ENCODE measurements at places on chromosomes 6 and 20.

GRCh38 chr20:25360631-25361286, 29.9 kb downstream of the ABHD12 start:
- no peak for DNase-seq

DNA sequence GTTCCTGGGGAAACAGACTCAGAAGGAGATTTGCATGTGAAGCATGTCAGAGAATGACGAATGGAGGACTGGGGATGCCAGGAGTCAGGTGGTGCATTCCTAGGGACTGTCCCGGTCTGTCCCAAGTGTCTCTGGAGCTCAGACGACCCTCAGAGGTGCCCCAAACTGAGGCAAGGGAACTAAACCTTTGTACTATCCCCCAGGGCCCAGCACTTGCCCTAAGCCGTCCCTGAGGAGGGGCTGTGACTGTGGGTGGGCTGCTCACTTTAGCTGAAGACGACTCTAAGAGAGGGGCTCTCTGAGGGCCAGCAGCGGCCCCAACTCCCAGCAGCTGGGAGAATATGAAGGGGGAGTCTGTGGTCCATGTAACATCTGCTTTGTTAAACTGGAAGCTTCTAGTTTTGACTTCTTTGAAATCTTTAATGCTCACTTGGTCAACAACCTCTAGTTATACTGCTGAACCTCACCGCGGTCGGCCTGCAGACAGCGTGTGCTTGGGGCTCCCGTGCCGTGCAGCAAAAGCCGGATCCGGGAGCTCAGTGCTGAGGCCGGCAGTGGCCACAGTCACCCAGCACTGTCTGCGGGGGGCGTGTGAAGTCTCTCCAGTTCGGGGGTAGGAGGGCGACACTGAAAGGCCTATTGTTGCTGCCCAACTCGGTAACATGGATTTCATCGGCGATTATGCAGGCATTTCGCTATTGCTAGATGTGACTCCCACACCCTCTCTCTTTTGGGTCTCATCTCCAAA, 34.2 kb downstream of the TUBB2B start:
- DNase-seq = no peak

DNA sequence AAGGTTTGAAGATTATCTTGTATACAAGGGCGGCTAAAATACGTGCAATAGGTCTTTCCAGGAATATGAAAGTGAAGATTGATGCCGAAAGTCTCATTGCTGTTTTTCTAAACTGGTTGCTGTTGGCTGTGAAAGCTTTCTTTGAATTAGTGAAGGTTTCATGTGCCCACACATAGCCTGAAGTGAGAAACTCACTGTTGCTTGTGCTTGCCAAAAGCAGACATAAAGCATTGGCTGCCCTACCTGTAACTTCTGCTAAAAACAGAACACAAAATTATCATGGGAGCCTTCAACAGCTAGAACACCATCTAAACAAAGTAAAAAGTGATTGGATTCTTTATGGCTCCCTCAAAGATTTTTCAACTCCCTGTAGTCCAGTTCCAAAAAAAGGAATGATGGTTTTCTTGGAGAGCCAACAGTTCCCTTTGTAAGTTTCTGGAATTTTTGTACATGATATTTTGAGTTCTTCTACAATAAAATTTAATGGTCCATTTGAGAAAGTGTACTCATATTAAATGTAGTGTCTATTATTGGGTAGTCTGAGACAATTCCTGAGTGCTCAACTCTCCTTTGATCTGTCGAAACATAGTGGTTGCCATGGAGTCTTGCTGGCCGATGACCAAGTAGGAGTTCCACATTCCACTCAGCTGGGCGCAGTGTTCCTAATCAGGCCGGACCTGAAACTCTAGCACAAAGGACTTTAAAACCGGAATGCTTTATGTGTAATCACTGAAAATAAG, 68.5 kb downstream of the PLEKHG1 start:
- DNase-seq = peak; percentile 14

- DNase-seq = peak; percentile 23
Measured at GRCh38 chr6:157841211-157841840, 18.3 kb downstream of the SNX9 start.

DNA sequence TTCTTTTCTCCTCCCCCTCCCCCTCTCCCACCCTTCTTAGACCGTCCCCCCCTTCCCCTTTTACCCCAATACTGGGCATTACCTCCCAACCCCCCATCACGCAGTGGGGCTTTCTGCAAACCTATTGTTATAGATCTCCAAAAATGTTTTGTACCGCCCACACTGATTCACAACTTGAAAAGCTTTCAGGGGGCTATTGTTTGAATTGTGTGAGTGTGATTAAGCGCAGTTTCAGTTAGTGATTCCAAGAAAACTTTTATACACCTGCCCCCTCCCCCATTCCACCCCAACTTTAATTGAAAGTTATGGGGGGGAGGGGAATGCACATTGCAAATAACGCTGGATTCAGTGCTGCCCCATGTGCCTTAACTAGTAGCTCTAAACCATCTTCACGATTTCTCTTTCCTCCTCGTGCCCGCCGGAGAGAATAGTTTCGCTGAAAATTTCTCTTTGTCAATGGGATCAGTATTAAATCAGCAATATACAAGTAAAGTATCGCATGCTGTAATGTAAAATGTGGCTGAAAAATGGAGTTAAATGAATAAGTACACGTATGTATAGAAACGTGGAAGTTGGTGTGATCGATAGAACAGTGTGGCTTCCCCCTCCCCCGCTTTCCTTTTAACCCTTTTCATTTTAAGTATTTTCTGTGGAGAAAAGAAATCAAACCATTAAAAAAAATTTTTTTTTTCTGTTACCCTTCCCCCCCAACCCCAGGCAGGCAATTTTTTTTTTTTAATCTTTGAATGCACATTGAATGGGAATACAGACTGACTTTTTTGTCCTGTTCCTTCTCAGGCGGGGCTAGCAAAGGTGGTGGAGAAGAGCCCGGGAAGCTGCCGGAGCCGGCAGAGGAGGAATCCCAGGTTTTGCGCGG, 632 bp downstream of the LIN28B start:
- peak; percentile 7 for DNase-seq

GRCh38 chr6:126075335-126076071, 89.2 kb downstream of the TRMT11 start:
- no peak for DNase-seq

GRCh38 chr20:52256454-52256853, 64.9 kb upstream of the ZFP64 start:
- DNase-seq = no peak

GRCh38 chr20:50920997-50921396, 10.2 kb downstream of the ADNP start:
- peak; percentile 31 for DNase-seq

GRCh38 chr20:60063739-60064380, 105.6 kb downstream of the CDH26 start:
- DNase-seq = no peak

DNA sequence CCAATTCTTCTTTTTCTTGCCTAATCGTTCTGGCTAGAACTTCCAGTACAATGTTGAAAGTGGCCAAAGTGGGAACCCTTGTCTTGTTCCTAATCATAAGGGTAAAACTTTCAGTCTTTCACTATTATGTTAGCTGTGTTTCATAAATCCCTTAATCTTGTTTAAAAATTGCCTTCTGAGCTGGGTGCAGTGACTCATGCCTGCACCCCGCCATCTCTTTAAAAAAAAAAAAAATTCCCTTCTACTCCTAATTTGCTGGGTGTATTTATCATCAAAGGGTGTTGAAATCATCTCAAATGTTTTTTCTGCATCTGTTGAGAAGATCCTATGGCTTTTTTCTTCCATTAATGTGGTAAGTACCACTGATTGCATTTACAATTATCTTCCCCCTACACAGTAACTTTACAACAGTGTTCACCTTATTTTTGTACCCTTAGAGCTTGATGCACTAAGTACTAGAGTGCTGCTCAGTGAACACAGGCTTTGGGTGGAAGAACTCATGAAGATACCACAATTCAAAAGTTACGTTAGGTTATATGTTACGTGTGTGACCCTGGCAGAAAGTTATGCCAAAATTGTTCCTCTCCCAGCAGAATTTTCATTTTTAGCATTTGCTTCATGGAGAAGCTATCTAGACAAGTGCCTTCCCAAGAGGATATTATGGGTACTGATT, 9.7 kb downstream of the SNRPB start:
- no peak for DNase-seq

DNA sequence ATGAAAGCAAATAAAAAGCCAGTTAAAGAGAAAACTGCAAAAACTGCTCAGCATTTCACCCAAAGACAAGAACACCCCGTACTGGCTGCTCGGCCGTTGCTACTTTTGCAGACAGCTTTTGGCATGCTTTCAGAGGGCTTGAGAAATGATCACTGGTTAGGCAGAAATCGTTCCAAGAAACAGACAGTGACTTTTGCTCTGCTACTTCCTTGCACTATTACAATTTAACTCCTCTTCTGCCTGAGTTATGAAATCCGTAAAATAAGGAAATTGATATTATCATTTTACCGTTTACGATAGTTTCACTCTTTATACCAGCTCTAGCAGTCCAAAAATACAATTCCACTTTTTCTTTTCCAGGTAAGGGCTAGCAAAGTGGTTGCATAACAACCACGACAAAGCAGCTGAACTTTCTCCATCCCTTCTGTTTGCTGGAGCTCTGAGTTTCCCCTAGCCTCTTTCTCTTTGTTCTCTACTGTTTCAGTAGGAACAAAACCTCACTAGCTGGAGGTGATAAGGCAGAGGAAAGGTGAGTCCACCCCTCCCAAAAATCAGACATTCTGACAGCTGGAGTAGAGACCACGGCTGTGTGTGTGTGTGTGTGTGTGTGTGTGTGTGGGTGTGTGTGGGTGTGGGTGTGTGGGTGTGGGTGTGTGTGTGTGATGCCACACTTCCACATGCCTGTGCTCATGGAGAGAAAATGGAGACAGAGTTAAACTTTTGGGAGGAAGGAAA, 191.8 kb upstream of the RREB1 start:
- no peak for DNase-seq

DNA sequence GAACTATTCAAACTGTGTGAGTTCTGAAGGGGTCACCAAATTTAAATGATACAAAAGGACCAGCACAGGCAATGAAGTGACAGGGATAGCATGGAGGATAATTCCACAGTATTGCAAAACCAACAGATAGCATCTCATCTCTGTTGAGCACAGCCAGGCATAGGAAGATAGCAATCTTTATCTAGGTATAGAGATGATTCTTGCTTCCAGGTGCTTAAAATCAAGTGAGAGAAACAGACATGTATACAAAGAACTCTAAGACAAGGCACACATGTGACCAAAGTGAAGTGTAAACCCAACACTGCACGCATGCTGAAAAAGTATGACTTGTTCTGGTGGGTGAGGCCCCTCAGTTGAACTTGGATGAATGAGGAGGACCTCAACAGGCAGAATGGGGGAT, 48.4 kb upstream of the ARMC2 start:
- DNase-seq = no peak

DNA sequence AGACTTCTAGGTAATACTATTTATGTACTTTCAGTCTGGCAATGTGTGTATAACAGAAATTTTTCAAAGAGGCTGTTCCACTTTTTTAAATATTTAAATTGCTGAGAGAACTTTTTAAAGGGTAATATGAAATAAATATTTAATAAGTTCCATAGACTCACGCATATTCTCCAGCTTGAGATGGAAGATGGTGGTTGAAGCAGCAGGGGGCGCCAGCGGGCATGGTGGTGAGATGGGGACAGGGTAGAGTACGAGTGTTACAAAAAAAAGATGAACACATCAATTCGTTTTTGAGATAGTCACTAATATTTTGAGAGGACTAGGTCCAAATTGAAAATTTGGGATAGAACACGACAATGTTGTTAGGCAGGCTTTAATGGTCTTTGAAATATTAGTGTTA, 68.4 kb downstream of the RSPO3 start:
- DNase-seq = peak; percentile 62

DNA sequence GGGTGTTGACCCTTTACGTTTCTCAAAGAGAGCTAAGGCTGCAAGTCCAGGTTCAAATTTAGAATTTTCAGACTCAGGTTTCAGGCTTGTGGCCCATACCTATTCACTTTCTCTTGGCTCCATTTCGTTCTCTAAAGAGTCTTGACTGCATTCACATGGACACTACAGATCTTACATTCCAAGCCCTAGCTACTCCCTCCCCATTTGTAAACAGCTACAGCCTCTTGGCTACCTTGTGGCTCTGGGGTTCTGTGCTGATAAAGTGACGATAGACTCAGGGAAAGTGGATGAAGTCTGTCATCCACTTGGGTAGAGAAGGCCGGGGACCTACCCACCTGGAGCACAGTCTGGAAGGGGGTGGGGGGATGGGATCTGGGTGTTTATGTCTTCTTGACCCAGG, 503.3 kb downstream of the LMBRD1 start:
- no peak for DNase-seq

DNA sequence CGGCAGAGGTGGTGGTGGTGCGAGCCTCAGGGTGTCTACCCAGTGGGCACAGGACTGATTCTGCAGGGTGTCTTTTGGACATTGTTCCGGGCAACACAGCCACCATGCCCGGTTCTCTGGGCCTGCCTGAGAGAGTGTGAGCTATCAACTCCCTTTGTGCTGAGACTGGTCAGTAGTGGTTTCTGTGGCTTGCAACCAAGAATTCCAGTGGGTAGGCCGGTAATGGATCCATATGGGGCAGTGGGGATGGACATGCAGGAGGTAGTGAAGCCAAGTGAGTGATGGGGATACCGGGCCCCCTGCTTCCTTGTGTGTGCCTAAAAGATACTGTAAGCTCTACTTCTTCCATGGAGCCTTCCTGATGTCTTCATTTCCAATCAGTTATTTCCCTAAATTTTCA, 71.0 kb downstream of the CDC5L start:
- no peak for DNase-seq

GRCh38 chr6:3635482-3635881, 116.0 kb downstream of the PXDC1 start:
- DNase-seq = no peak

DNA sequence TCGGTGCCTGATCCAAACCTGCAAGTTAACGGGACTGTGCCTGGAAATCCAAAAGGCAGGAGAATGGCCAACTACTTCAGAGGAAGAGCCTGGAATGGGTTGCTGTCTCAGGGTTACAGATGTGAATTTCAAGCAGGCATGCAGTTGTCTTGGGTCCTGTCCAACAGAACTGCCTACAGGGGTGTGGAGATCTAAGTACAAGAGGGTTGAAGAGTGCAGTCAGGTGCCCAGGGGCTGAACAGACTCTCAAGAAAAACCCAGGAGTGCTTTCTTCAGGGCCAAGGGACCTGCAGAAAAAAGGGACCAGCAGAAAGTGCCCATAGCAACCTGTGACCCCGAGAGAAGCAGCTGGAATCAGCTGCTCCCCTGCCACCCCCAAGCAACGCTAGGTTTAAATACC, 71.0 kb downstream of the PREP start:
- DNase-seq = no peak

GRCh38 chr6:9140951-9141460, 705.7 kb upstream of the SLC35B3 start:
- DNase-seq = no peak

DNA sequence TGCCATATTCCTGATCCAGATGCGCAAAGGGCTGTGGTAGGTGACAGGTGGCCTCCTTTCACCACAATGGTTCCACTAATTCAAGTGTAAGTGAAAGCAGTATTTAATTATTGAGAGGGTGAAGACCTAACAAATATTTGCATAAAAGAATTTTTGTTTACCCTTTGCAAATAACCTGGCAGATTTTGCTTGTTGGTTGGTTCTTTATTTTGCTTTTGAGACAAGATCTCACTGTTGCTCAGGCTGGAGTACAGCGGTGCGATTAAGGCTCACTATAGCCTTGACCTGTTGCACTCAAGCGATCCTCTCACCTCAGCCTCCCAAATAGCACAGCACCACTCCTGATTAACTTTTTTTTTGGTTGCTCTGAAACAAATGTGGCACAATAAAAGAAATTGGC, 49.2 kb downstream of the PCNA start:
- DNase-seq = no peak

GRCh38 chr20:24805456-24806238, 143.4 kb upstream of the CST7 start:
- DNase-seq = no peak
